ENCODE measurements at places on chromosomes 7 and 10. TPM values are rescaled to one million over a fixed set of nuclear protein-coding genes. Genes with fewer than 3 reads are reported as not detected.

GRCh38 chr10:114893251-114893650, 44.7 kb upstream of the TRUB1 start:
- H3K27ac ChIP-seq = no peak overlapping the region
- no peaks in the 10 kb centered on the region for H3K36me3 ChIP-seq
- DNase-seq = no peak

- no peak overlapping the region for H3K4me3 ChIP-seq
- no peaks in the 10 kb centered on the region for H3K4me1 ChIP-seq
These were observed 18.2 kb upstream of the C10orf53 start for GRCh38 chr10:49661140-49661856.

DNA sequence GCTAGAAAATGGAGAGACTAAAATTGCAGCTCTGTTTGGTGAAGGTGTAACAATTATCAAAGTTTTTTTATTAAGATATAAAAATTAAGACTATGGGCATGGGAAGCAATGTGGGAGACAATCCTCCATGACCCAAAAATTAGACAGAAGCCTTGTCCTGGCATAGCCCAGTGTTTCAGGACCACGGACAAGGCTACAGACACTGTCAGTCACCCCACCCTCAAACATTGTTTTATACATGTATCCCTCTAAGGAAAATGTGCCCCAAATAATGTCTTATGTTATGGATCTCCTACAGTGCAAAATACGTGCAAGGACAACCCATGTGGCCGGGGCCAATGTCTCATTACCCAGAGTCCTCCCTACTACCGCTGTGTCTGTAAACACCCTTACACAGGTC, 24.0 kb downstream of the HABP2 start:
- H3K27me3 ChIP-seq = no peaks in the 10 kb centered on the region
- no peak overlapping the region for H3K27ac ChIP-seq
- no peaks in the 10 kb centered on the region for H3K4me1 ChIP-seq
- no peaks in the 10 kb centered on the region for H3K36me3 ChIP-seq
- H3K4me3 ChIP-seq = no peak overlapping the region

DNA sequence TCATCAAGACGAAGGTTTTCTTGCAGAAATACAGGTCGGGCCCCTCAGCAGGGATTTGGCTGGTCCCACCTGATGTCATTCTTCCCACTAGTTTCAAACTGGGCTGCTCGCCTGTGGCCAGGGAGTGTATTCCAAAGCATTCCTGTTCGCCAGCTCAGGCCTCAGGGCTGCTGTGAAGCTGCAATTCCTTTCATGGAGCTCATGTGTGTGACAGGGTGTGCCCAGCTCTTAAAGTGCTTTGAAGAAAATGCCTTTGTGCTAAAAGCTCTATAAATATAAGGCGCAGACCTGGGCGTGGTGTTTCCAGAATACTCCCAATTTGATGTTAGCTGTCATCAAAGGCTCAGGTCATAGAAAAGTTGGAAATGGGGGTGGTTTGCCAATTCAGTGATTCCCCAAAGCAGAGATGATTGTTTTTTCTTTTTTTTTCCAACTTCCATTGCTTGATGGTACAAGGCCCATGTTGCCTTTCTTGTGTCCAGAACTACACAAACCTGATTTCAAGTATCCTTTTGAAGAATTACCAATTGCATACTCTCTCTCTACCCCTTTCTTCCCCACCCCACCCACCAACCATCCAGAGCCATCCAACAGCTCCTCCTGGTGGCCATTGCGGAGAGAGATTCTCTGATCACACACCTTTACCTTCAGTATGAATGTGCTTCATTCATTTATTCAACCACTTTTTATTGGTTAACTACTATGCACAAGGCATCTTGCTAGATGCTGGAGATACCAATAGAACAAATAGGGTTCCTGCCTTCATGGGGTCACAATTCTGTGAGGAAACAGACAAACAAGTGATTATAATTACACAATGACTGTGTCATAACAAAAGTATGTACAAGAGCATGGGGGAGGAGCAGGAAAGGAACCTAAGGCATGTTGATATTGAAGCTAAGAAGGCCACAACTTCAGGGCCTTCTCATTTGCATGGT, 297.3 kb upstream of the LYZL1 start:
- peak; percentile 61 for DNase-seq
- H3K27me3 ChIP-seq = no peaks in the 10 kb centered on the region
- H3K4me3 ChIP-seq = no peak overlapping the region
- H3K36me3 ChIP-seq = no peaks in the 10 kb centered on the region
- H3K27ac ChIP-seq = peak overlapping the region; percentile 62
- no peaks in the 10 kb centered on the region for H3K4me1 ChIP-seq

- H3K27me3 ChIP-seq = no peaks in the 10 kb centered on the region
- H3K36me3 ChIP-seq = no peaks in the 10 kb centered on the region
- no peak overlapping the region for H3K4me3 ChIP-seq
- H3K4me1 ChIP-seq = no peaks in the 10 kb centered on the region
- H3K27ac ChIP-seq = no peak overlapping the region
- no peak for DNase-seq
These were observed 41.0 kb upstream of the AMPH start for GRCh38 chr7:38671911-38672905.

Gene GPR85
- not detected for total RNA-seq

Gene CPA4
- not detected for total RNA-seq

Gene TRA2A
- total RNA-seq = 14.4 TPM

Gene CPN1
- total RNA-seq = not detected

- no peaks in the 10 kb centered on the region for H3K36me3 ChIP-seq
- H3K4me3 ChIP-seq = no peak overlapping the region
- no peaks in the 10 kb centered on the region for H3K27me3 ChIP-seq
- no peak overlapping the region for H3K27ac ChIP-seq
These were observed 248.9 kb downstream of the FOXP2 start for GRCh38 chr7:114663502-114663901.

DNA sequence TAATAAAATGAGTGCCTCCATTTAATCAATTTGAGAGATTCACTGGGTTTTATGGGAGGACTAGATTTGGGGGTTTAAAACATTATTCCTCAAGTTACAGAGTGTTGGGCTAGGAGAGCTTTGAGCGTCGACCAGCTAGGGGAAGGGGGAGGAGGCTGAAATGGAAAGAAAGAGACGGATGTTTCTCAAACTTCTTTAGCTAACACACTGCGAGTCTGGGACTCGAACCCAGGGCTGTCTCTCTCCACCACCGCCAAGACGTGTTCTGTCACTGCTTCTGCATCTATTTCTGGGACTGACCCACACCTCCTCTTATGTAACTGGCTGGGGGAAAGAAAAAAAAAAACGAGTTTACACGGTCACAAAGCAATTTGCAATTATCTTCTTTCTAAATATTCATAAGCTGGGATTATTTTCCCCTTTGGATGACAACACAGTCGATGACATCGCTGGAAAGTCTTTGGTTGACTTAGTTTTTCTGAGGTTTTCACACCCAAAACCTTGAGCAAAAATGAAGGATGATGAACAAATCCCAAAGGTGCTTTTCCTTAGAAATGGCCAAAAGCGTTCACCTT, 27.2 kb downstream of the CHST15 start:
- peaks cover 6% of the 10 kb centered on the region for H3K4me1 ChIP-seq
- H3K27ac ChIP-seq = no peak overlapping the region
- no peaks in the 10 kb centered on the region for H3K36me3 ChIP-seq

DNA sequence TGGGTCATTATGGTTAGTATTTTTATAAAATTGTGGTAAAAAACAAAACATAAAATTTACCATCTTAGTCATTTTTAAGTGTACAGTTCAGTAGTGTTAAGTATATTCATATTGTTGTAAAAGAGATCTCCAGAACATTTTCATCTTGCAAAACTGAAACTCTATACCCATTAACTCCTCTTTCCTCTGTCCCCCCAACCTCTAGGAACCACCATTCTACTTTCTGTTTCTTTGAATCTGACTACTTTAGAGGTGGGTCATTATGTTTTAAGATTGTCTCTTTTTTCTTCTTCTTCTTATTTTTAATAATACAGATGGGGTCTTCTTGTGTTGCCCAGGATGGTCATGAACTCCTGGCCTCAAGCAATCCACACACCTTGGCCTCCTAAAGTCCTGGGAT, 84.1 kb downstream of the DOCK4 start:
- no peak overlapping the region for H3K4me3 ChIP-seq
- no peaks in the 10 kb centered on the region for H3K4me1 ChIP-seq
- H3K27me3 ChIP-seq = no peaks in the 10 kb centered on the region
- H3K27ac ChIP-seq = no peak overlapping the region
- H3K36me3 ChIP-seq = no peaks in the 10 kb centered on the region

Gene SLC18A2
- not detected for total RNA-seq

DNA sequence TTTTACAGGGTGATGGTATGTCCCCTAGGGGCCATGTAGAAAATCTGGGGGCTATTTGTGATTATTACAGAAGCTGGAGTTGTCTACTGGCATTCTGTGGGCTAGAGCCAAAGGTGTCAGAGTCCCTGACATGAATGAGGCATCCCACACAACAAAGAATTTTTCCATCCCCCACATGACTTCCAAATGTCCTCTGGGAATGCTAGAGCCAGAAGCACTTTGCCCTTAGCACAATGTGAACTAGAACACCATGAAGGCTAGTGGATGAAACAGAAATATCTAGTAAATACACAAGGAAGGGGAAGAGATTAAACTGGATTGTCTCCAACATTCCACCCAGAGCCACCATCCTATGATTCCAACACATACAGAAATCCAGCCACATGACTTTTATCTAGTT, 46.9 kb downstream of the FAM13C start:
- no peak overlapping the region for H3K4me3 ChIP-seq
- no peaks in the 10 kb centered on the region for H3K27me3 ChIP-seq
- no peaks in the 10 kb centered on the region for H3K4me1 ChIP-seq
- H3K27ac ChIP-seq = no peak overlapping the region

Gene FEZF1
- total RNA-seq = not detected

GRCh38 chr7:2681929-2682799, 5.8 kb upstream of the AMZ1 start:
- H3K36me3 ChIP-seq = no peaks in the 10 kb centered on the region
- no peaks in the 10 kb centered on the region for H3K4me1 ChIP-seq
- H3K27ac ChIP-seq = no peak overlapping the region

- no peak overlapping the region for H3K4me3 ChIP-seq
- no peaks in the 10 kb centered on the region for H3K4me1 ChIP-seq
- no peak for DNase-seq
- no peaks in the 10 kb centered on the region for H3K27me3 ChIP-seq
- H3K27ac ChIP-seq = no peak overlapping the region
These were observed 153.3 kb downstream of the LRRTM3 start for GRCh38 chr10:67079126-67079525.

DNA sequence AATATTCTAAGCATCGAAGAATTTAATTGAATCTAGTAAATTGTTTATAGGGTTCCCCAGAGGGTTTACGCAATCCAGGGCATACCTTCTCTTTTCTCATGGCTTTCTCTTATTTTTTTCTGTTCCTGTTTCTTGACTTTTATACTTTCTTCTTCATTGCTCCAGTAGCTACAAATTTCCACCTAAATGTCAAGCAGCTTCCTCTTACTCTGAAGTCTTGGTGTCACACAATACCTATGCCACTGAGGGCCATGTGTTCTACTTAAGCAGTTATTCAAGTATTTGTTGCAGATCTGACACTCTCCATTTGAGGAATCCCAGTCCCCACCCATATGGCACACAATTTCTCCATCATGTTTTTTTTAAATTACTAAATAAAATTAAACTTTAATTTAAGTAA, 343.1 kb upstream of the MBL2 start:
- no peak overlapping the region for H3K27ac ChIP-seq
- H3K36me3 ChIP-seq = no peaks in the 10 kb centered on the region
- H3K27me3 ChIP-seq = no peaks in the 10 kb centered on the region
- no peaks in the 10 kb centered on the region for H3K4me1 ChIP-seq
- no peak overlapping the region for H3K4me3 ChIP-seq
- DNase-seq = no peak

- no peak for DNase-seq
- no peaks in the 10 kb centered on the region for H3K4me1 ChIP-seq
- no peak overlapping the region for H3K4me3 ChIP-seq
- H3K27ac ChIP-seq = no peak overlapping the region
- no peaks in the 10 kb centered on the region for H3K36me3 ChIP-seq
These were observed 134.8 kb upstream of the KIF5B start for GRCh38 chr10:32190890-32191491.

GRCh38 chr10:26474026-26474425, 35.9 kb downstream of the APBB1IP start:
- DNase-seq = no peak
- H3K27me3 ChIP-seq = no peaks in the 10 kb centered on the region
- H3K4me1 ChIP-seq = no peaks in the 10 kb centered on the region
- no peak overlapping the region for H3K4me3 ChIP-seq

DNA sequence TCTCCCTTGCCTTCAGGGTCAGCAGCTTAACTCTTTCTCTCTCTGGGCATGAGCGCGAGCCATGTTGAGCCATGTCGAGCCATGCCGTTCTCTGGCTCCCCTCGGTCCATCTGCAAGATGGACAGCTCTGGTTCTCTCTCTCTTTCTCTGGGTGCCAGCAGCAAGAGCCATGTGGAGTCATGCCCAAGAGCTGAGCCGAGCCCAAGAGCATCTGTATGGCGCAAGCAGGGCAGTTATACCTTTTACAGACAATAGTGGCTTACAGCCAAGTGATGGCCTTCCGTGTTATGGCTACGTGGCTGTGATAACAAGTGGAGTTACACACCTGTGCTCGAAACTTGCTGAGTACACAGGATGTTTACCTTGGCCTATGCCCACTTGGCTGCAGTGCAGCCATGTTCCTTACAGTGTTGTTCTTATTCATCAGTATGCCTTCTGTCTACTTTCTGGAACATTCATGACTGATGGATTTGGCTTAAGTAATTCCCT, 327.7 kb downstream of the GLRX3 start:
- DNase-seq = no peak
- no peaks in the 10 kb centered on the region for H3K27me3 ChIP-seq
- no peaks in the 10 kb centered on the region for H3K36me3 ChIP-seq
- H3K4me3 ChIP-seq = no peak overlapping the region

DNA sequence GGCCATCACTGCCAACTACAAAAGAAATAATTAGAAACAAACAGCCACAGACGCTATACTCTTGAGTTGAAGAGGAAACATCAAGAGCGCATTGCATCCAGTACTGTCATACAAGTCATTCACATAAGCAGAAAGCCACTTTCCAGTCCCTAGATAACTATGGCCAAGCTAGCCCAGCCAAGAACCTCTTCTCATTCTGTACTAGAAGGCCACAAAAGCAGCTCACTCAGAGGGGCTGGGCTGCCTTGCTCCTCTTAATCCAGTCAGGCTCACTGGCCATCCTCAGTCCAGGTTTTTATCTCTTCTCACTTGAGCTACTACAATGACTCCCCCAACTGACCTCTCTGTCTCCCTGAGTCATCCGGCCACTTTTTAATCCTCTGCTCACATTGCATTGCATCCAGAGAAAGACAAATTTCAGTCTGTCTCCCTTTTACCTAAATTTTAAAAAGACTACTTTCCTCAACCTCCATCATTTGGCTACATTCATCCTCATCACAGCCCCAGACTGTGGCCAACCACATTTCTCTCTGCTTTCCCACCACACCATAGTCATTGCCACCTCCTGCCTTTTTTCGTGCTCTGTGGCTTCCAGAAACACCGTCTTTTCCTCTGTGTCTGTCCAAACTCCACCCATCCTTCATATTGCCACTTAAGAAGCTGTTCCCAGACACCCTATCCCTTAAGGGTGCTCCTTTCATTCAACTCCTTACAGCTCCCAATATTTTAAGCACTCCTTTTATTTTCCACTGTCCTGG, 25.0 kb downstream of the PPP1R3C start:
- H3K4me3 ChIP-seq = no peak overlapping the region
- peaks cover 12% of the 10 kb centered on the region for H3K4me1 ChIP-seq
- H3K27ac ChIP-seq = peak overlapping the region; percentile 84
- H3K36me3 ChIP-seq = no peaks in the 10 kb centered on the region
- no peak for DNase-seq

Gene GPR22
- not detected for total RNA-seq

Gene SSC4D
- not detected for total RNA-seq

Data from ascending aorta (tissue), 2 donors.